NCI-H1105 (cell line): ENCODE measurements at places on chromosomes 2 and 18.

GRCh38 chr2:6249557-6249956 is 557.4 kb downstream of the SOX11 start:
- peak; percentile 4 for DNase-seq

- DNase-seq: no peak
Observed at GRCh38 chr2:55595536-55595935, 21.9 kb downstream of the PPP4R3B start.

DNA sequence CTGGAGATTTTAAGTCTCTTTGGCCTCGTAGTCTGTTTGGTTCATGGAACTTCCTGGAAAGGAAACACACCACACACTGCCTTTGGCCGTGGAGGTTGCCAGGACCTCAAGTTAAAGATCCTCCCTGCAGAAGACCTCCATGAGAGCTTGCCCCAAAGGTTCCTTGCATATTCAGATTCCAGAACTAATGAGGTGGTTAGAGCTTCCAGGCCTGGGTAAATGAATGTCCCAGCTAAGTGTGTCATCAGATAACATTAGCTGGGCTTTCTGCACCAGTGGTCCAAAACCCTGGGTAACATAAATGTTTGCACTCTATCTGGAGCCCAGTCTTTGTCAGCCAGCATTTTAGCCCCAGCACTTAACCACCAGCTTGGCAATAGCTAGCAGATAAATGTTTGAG is 122.1 kb upstream of the EML6 start:
- DNase-seq: no peak

- no peak for DNase-seq
Observed at GRCh38 chr2:218290316-218291261, 1.7 kb downstream of the TMBIM1 start.

GRCh38 chr18:12278215-12278671 is 24.1 kb downstream of the CIDEA start:
- DNase-seq: no peak

DNA sequence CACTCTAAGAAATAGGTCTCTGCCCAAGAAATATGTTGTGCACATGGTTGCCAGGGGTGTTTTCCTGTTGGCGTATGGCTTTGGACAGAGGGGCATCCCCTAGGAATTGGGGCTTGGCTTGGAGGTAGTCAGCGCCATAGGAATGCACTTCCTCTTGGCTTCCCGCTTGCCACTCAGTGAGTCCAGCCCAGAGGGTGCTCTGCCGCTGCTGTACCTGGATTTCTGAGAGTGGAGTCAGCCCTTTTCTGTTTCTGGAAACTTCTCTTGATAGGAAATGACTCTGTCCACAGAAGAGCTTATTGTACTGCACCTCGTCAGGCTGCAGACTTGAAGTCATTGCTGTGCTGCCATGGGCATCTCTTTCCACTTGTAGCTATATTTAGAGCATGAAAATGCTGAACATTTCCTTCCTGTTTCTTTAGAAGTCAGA is 116.7 kb upstream of the MGAT5 start:
- no peak for DNase-seq

GRCh38 chr2:143499061-143499460 is 369.8 kb downstream of the ARHGAP15 start:
- DNase-seq: no peak

GRCh38 chr2:174546519-174547506 is 50.8 kb downstream of the WIPF1 start:
- no peak for DNase-seq

- no peak for DNase-seq
Observed at GRCh38 chr2:36607947-36608346, 10.0 kb upstream of the FEZ2 start.

- no peak for DNase-seq
Observed at GRCh38 chr2:136098441-136098840, 19.5 kb downstream of the CXCR4 start.

DNA sequence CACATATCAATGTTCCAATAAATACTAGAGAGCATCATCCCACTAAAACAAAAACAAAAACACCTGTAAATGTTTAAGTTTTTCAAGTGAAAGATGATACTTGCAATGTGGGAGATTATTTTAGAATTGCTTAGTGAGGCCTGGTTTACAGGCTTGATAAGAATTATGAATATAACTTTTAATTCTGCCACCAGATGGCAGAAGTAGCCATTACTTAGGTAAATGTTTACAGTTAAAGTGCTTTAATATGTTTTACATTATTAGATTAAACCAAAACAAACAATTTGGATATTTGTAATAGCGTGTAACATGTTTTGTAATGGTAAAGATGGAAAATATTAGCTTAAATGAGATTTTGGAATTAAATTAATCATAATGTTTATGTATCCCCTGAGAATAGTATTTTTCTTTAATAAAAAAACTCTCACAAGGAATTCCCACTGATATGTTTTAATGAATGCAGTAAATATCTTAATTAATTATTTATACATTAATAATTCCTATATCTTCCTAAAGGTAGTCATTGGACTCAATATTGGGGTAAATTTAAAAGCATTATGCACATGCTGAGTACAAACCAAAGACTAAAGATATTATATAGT is 522.0 kb downstream of the SPAG16 start:
- peak; percentile 8 for DNase-seq

- no peak for DNase-seq
Observed at GRCh38 chr18:57908092-57908491, 105.0 kb upstream of the ATP8B1 start.

- no peak for DNase-seq
Observed at GRCh38 chr2:234366891-234367290, 130.0 kb downstream of the ARL4C start.

DNA sequence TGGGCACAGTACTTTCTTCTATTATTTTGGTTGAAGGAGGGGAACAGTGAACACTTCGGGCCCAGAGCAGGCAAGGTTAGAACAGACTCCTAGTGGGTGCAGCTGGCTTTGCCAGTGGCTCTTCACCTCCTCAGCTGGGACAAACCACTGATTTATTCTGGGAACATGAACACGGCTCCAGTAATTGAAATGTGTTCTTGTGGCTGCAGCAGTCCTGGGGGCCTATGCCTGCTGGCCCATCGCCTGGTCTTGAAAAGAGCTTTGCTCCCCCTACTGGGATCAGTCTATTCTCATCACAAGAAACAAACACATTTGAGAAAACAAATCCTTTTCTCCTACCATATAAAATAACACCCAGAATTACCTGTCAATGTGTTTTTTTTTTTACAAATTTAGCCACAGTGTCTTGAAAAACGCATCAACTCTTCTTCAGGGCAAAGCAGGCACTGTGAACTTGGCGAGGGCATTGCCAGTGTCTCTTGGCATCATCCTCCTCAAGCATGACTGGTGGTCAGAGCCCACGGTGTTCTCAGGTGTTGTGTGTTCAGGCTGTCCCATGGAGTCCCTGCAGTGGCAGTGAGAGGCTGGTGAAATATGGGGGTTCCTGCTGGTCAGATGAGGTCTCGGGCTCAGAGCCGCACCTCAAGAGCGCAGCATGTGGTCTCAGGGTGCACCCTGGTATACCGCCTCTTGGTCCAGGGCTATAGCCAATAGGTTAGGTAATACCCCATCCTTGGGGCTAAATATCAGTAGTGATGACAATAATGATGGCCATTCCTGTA is 51.3 kb downstream of the RNF144A start:
- DNase-seq: no peak

GRCh38 chr2:46669996-46670793 is 190.8 kb downstream of the TMEM247 start:
- DNase-seq: no peak

DNA sequence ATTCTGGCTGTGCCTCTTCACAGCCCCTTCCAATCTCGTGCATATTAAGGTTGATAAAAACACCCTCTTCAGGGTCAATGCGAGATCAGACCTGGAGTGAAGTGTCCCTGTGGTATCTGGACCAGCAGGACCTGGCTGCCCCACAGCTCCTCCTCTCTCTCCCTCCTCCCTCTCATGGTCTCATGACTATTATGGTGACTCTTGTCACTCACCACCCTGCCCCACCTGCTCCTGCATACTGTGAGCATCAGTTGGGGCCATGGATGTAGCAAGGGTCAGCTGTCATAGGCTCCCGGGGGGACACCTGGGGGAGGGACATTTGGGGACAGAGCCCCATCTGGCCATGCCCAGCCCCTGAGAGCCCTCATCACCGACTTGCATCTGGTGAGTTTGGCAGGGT is 50.2 kb downstream of the ODC1 start:
- DNase-seq: no peak

DNA sequence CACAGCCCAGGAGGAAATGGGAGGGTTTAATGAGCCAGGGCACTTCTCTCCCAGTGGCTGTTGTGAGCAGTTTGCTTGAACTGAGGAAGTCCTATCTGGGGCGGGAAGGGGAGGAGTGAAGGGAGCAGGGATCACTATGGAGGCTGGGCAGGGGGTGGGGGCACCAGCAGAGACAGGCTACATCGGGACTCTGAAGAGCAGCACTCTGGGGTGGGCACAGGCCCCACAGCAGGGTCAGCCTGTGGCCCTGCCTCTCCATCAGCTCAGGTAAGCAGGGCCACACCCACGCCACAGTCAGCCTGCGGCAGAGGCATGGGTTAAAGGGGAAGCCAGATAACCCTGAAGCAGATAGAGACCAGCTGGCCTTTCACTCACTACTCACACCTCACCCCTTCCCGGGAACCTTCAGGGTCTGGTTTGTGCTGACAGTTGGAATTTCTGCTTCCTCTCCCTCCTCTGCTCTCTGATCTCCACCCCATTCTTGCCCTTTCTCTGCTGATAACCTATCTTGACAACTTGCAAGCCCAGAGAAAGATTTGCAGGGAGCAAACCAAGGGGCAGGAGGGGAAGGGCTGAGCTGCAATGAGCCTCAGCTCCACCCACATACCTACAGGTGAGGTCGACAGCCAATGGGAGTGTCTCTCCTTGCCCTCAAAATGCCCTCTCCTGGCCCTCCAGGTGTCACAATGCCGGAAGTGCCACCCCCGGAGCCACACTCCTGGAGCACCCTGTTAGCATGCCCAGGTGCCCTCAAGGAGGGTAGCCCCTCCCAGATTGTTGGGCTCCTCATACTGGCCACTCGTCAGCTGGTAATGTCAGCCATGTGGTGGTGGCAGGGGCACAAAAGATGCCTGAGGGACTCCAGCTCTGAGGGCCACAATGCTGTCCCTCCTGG is 3.7 kb downstream of the SIGLEC15 start:
- no peak for DNase-seq

- DNase-seq: no peak
Observed at GRCh38 chr2:71692621-71693277, 239.4 kb downstream of the DYSF start.

DNA sequence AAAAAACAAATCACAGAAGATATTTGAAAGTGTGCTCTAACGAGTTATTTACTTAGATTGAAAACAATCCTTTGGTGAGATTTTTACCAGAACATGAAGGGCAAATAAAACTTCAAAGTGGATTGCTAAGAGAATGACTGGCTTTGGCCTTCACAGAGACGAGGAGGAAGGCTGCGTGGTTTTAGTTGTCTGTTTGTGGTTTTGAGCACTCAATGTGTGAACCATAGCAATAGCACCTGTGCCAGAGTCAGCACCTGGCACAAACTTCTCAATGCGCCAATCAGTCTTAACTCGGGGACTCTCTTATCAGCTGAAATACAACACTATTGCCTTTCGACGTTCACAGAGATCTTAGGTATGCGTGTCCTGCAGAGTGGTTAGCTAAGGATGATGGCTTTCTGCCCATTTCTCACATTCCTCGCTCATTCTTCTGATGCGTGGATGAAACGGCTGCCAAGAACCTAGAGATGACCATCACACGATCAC is 70.0 kb downstream of the MBP start:
- no peak for DNase-seq

- no peak for DNase-seq
Observed at GRCh38 chr2:174717916-174718315, 46.4 kb downstream of the CHRNA1 start.

DNA sequence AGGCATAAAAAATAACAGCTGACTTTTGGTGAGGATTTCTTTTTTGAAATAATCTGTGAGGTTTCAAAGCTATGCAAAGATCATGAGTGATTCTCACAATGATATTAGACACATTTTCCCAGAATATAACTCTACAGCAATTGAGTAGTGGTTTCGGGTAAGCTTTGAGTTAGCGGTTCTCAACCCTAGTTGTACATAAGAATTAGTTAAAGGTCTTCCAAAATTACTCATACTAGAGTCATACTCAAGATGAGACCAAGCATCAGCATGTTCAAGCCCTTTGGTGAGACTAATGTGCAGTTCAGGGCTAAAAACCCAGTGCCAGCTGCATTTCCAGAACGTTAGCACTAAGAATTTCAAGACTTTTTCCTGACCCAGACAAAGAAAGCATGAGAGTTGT is 31.1 kb downstream of the DSG4 start:
- no peak for DNase-seq

DNA sequence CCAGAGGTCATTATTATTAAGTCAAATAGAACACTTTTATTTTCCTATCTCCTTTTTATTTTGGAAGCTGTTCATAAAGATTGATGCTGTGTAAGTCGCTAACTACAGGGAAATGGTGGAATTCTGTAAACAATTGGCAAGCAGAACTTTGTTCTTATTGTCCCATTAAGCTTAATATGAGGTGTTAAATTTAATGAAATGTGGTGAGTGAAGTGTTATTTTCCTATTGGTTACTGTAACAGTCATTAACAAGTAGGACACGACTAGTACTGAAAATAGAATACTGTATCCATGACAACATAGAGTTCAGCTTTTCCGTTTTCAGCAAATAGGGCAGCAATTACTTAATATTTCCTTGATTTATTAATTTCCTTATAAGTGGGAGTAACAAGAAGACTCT is 279.1 kb upstream of the ZEB2 start:
- DNase-seq: no peak

DNA sequence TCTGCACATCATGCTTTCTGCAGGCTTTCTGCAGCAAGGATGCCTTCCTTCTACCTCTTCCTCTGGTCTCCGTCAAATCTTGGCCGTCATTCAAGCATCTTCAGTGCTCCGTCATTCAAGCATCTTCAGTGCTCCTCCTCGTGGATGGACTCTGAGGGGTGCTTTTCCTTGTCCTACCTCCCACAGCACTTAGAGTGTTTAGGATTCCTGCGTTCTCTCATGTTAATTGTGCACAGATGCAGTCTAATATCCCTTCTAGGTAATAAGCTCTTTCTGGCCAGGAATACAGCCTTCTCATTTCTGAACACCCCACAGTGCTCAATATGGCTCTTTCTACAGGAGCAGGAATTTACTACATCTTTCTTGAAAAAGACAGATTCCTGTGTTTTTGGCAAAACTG is 59.8 kb downstream of the ZNF236 start:
- DNase-seq: no peak

GRCh38 chr2:134175834-134176233 is 78.0 kb upstream of the MGAT5 start:
- DNase-seq: no peak
